Pericardium fibroblast (primary cell): ENCODE measurements at places on chromosomes 1 and 21. TPM values are rescaled to one million over a fixed set of nuclear protein-coding genes. Genes with fewer than 3 reads are reported as not detected.

DMRTA2 gene
- total RNA-seq = not detected in 2 replicates

GPR161 gene
- 8.5 and 11.2 TPM in 2 replicates for total RNA-seq

CYP4Z1 gene
- not detected in 2 replicates for total RNA-seq

FCRL1 gene
- not detected in 2 replicates for total RNA-seq

FAM78B gene
- 0.12 and 2.8 TPM in 2 replicates for total RNA-seq

MECR gene
- total RNA-seq = 18.0 and 28.0 TPM in 2 replicates

PCP4L1 gene
- not detected in 2 replicates for total RNA-seq

DAB1 gene
- total RNA-seq = 0.82 and 1.5 TPM in 2 replicates

PLA2G2A gene
- total RNA-seq = 2.0 and 3.2 TPM in 2 replicates

H3-3A gene
- 256 and 264 TPM in 2 replicates for total RNA-seq

WNT2B gene
- 1.6 and 2.1 TPM in 2 replicates for total RNA-seq

FAAH gene
- total RNA-seq = 0.43 and 2.1 TPM in 2 replicates

MCOLN3 gene
- total RNA-seq = not detected in 2 replicates

TMPRSS15 gene
- not detected in 2 replicates for total RNA-seq

PRDX1 gene
- 318 and 441 TPM in 2 replicates for total RNA-seq

C1QA gene
- not detected in 2 replicates for total RNA-seq

EPRS1 gene
- 60.3 and 86.2 TPM in 2 replicates for total RNA-seq

ZMYM4 gene
- total RNA-seq = 29.6 and 43.4 TPM in 2 replicates

ABCG1 gene
- 1.6 and 5.3 TPM in 2 replicates for total RNA-seq

TSPAN1 gene
- total RNA-seq = 0.12 TPM in 1 of 2 replicates, not detected in the other

PTPRU gene
- 26.8 and 35.8 TPM in 2 replicates for total RNA-seq

IL10 gene
- not detected in 2 replicates for total RNA-seq

KCNN3 gene
- 0.09 and 0.12 TPM in 2 replicates for total RNA-seq

HRNR gene
- total RNA-seq = not detected in 2 replicates

ATP1A4 gene
- not detected in 2 replicates for total RNA-seq

CLCA4 gene
- not detected in 2 replicates for total RNA-seq
